SJCRH30 (cell line): ENCODE measurements at places on chromosomes 16 and 17. TPM values are rescaled to one million over a fixed set of nuclear protein-coding genes. Genes with fewer than 3 reads are reported as not detected.

GRCh38 chr17:17258998-17259397, 22.0 kb upstream of the FLCN start:
- DNase-seq: no peak

DNA sequence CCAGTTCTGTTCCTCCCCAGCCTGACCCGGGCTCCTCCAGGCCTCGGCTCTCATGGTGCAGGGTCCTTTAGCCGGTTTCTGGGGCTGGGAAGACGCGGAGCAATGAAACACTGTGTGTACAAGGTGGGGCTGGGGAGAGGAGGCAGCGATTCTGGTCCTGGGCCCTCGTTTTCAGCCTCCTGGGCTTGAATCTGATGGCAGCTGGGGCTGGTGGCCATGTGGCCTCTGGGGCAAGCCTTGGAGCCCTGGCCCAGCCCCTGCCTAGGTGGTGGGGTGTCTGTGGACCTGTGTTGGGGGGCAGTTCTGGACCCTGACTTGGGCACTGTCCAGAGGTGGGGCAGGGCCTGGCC, 4.1 kb downstream of the FOXJ1 start:
- no peak for DNase-seq

GRCh38 chr17:36136439-36136838, 32.8 kb downstream of the CCL4 start:
- no peak for DNase-seq

DNA sequence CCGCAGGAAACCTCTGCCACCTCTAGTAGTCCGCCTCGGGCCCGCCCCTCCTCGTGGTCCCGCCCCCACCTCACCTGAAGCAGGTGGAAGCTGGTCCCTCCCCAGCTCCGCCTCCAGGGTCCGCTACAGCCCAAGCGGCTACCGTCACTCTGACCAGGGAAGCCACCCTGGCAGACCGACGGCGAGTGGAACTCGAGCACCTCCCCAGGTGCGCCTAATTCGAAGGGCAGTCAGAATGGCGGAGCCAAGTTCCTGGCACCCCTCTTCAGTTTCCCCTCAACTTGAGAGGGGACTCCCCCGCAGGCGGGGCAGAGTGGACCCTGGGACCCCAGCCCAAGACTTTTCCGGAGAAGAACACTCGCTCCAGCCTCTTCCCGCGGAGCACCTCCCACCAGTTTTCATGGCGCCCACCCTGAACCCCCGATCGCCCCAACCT, 507 bp downstream of the FHOD1 start:
- peak; percentile 21 for DNase-seq

DNA sequence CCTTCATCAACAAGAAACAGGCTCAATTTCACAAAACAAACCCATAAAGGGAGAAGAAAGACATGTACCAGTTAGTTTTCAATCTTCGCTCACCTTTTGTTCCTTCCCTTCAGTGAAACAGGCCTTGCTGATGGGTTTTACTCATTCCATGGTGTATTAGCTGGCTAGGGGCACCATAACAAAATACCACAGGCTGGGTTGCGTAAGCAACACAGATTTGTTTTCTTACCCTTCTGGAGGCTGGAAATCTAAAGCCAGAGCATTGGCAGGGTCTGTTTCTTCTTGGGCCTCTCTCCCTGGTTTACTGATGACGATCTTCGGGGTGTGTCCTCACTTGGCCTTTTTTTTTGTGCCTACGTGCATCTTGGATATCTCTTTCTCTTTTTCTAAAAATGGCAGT, 383.4 kb upstream of the RBFOX1 start:
- no peak for DNase-seq

- no peak for DNase-seq
These were observed 57.8 kb downstream of the BAHCC1 start for GRCh38 chr17:81453076-81453475.

DNA sequence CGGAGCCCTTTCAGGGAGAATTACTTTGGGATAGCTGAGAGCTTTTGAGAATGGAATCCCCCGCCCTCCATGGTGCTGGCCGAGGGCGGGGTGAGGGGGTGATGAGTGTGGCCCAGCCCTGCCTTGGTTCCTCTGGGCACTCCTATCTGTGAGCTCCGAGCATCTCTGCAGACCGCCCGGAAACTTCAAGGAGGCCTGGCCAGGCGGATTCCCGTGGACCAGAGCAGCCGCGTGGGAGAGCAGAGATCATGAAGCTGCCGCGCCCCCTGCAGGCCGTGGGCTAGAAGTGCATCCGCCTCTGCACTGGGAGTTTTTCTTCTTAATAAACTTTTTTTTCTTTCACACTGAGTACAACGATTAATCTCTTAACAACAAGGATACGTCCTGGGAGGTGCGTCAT, 392.9 kb upstream of the EEF2KMT start:
- DNase-seq: peak; percentile 62

DNA sequence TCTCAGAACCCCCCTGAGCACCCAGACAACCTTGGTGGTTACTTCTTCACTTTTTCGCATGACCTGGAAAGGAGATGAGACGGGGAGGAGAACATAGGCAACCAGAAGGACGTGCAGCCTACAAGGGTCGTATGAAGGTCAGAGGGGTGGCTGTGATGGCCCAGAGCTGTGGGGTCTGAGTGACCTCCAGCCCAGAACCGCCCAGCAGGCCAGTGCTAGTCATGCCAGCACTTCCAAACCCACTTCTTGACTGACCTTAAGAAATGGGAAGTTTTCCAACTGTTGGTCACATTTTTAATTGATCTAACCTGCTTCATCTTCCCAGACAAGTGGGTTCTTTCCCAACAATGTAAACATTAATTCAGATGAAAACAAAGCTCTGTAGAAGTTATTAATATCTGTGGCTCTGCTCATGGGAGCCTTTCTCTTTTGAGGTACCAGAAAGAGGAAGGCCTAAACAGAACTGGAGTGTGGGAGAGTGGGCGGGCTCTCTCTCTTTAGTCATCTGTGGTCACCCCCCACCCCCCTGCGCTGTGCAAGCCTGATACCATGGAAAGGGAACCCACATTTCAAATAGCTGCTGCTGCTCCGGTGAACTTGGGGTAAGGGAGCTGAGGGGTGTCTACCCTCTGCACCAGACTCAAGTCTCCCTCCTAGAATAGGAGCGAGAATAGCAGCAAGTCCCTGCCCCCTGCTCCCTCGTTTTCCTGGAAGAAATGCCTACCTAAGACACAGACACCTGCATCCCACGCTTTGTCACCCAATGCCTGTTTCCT, 101.6 kb downstream of the RAB11FIP4 start:
- no peak for DNase-seq

DNA sequence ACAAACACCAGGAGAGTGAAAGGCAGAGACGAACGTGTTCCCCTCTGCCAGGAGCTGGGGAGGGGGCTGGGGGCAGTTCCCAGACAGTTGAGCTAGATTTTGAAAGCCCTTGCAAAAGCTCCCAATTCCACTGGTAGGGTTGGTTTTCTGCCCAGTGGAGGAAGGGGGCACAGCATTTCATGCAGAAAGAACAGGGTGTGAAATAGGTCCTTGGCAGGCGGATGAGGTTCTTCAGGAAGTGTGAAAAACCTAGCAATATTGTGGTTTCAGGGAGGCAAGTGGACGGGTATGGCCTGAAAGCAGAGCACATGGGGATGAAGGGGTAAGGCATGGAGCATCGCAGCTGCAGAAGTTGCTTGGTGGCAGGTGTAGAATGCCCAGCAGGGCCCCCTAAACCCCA, 248.3 kb downstream of the KATNIP start:
- no peak for DNase-seq

GRCh38 chr17:64051153-64051552, 30.7 kb upstream of the ICAM2 start:
- no peak for DNase-seq

GRCh38 chr17:7971651-7972050, 30.8 kb upstream of the GUCY2D start:
- DNase-seq: no peak

DNA sequence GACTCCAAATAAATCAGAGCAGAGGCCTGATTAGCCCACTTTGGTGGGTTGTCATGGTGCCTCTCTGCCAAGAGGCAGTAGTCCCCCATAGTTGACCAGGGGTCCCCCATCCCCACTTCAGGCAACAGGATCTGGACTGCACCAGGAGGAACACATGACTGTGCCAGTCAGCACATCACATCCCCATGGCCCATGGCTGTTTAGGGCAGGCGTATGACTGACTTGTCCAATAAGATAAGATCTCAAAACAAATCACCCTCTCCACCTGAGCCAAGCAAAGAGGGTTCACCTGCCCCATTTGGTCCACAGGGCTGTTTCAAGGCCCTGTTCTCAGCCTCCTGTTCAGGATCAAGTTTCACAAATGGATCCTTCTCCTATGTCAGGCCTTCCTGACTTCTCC, 93.3 kb downstream of the C16orf78 start:
- DNase-seq: no peak

DNA sequence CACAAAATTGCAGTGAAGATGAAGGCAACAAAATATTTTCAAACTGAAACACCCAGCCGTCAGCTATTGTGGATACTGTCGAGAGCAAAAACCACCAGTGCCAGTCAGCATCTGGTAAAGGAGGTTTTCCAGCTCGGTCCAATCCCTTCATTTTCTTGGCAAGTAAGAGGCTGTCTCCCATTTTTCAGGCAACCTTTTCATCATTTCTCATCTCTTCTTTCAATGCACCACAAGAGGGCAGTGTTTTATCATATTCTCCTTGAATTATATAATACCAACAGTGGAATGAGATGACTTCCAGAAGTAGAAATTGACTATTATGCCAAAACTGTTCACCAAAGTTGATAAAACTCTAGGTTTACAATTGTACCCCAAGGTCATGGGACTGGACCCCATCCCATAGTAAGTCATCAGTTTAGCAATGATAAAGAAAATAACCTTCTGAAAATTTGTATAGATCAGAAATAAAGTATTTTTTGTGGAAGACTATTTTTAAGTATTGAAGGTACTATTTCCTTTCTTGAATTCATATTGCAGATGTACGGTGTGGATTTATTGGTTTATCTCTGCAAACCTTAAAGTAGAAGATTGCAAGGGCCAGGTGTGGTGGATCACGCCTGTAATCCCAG, 16.8 kb downstream of the NQO1 start:
- DNase-seq: no peak

DNA sequence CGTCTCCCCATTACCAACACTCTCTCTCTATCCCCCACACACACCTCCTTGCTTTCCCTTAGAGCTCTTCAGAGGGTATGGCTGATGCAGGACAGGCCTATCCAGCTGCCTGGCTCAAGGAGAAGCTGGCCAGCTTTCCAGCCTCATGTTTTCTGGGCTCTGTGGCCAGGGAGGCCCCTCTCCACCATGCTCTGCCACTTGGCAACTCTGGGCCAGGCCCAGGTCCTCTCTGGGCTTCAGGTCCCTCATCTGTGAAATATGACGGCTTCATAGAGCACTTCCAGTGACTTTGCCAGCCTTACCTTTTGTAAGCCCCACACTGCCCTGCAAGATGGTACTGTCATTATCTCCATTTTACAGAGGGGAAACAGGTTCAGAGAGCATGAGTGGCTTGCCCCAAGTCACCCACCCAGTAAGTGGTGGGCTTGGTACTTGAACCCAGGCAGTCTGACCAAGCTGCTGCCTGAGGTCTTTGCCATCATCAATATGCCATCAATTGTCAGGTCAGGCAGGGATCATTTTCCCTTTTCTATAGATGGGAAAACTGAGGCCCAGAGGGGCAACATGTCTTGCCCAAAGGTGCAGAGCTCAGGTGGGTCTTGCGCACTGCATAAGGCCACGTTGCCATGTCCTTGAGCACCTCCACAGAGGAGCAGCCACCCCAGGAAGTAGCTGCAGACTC, 548 bp upstream of the ADGRG5 start:
- DNase-seq: no peak

GRCh38 chr16:14487579-14487978, 142.5 kb downstream of the PARN start:
- no peak for DNase-seq

GRCh38 chr16:49932946-49933345, 77.0 kb upstream of the ZNF423 start:
- DNase-seq: peak; percentile 32

DNA sequence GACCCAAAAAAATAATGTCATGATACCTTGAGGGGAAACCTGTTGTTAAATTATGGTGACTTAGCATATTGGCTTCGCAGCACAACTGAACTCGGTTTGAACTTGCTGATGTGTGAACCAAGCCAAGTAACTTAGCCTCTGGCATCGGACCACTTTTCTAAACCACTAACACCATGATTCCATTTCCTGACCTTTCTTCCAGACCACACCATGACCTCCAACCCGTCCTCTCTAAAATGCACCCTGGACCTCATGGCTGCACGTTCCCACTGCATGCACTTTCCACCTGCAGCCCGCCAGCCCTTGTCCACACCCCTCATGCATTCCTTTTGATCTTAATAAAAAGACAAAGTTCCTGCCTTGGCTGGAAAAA, 29.3 kb downstream of the DYNLRB2 start:
- DNase-seq: no peak

DNA sequence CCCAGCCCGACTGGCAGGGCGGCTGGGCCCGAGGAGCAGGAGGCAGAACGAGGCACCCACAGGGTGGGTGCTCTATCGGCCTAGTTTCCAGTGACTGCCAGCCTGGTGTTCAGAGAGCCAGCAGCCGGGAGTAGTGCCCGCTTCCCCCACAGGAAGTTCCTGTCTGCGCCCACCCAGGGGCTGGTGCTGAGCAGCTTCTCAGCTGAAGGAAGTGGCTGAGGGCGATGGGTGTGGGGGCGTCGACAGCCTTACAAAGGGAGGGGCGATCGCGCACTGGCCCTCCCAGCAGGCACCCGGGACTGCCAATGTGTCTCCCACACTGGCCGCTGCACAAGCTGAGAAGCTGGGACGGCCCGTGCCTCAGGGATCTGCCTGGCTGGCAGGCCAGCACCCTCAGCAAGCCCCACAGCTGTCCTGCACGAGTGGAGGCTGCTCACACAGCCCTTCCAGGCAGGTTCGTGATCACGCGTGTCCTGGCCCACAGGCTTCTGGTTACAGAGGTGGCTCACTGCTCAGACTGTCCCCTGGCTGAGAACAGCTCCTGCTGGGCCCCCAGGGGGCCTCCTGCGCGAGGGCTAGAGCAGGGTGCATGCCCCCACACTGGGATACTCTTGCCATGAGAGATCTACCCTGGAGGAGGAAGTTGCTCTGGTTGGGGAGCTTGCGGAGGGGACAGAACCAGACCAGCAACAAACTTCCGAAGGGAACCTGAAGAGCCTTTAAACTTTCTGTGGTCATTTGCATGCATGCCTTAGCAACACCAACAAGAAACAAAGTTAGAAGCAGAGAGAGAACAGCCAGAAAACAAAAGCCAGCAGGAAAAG, 2.5 kb downstream of the RNF166 start:
- no peak for DNase-seq

GRCh38 chr17:30922235-30923030, 688 bp downstream of the ADAP2 start:
- no peak for DNase-seq

The CRISPLD2 gene
- total RNA-seq: 0.34 and 0.48 TPM in 2 replicates

The FBXL16 gene
- 1.7 and 1.8 TPM in 2 replicates for total RNA-seq

The CSH1 gene
- total RNA-seq: not detected in 2 replicates

The KCNAB3 gene
- 0.61 and 0.73 TPM in 2 replicates for total RNA-seq

The CACNG5 gene
- 0.10 TPM in 1 of 2 replicates, not detected in the other for total RNA-seq

The CCL5 gene
- total RNA-seq: not detected in 2 replicates

The DHRS7C gene
- not detected in 2 replicates for total RNA-seq

The VMO1 gene
- 4.3 and 8.3 TPM in 2 replicates for total RNA-seq

The HOXB8 gene
- 0.13 and 0.38 TPM in 2 replicates for total RNA-seq

The MMP25 gene
- total RNA-seq: 0.06 and 0.13 TPM in 2 replicates

The NR1D1 gene
- total RNA-seq: 1.0 and 1.4 TPM in 2 replicates
